Subcutaneous preadipocyte (primary cell): ENCODE measurements at places on chromosomes 5 and 9. TPM values are rescaled to one million over a fixed set of nuclear protein-coding genes. Genes with fewer than 3 reads are reported as not detected.

The SLC46A2 gene
- total RNA-seq, result not detected in 2 replicates

The FST gene
- total RNA-seq, result 31.6 and 91.1 TPM in 2 replicates

The TRPM3 gene
- total RNA-seq, result 4.4 and 16.2 TPM in 2 replicates

The CDH6 gene
- under 0.01 TPM in 1 of 2 replicates, not detected in the other for total RNA-seq

The KIF24 gene
- total RNA-seq, result 3.3 and 6.5 TPM in 2 replicates

The GABRB2 gene
- not detected in 2 replicates for total RNA-seq

The PCSK5 gene
- total RNA-seq, result 4.8 and 9.8 TPM in 2 replicates

The PLCXD3 gene
- total RNA-seq, result 0.59 and 5.1 TPM in 2 replicates

The NXNL2 gene
- not detected in 2 replicates for total RNA-seq

The STPG3 gene
- total RNA-seq, result not detected in 2 replicates

The NPR2 gene
- total RNA-seq, result 21.3 and 26.5 TPM in 2 replicates

The ETF1 gene
- 128 and 160 TPM in 2 replicates for total RNA-seq

The EIF4E1B gene
- total RNA-seq, result not detected in 2 replicates

The IRX2 gene
- total RNA-seq, result 9.6 and 16.0 TPM in 2 replicates

The OR13F1 gene
- not detected in 2 replicates for total RNA-seq

The GABRA6 gene
- not detected in 2 replicates for total RNA-seq

The ADAMTS12 gene
- 28.0 and 28.7 TPM in 2 replicates for total RNA-seq

The PPWD1 gene
- total RNA-seq, result 29.3 and 31.2 TPM in 2 replicates

The SLC6A18 gene
- total RNA-seq, result not detected in 2 replicates

The CCDC180 gene
- 1.8 and 2.0 TPM in 2 replicates for total RNA-seq

The HDHD3 gene
- total RNA-seq, result 4.3 and 7.3 TPM in 2 replicates

The SOX30 gene
- under 0.01 TPM in 1 of 2 replicates, not detected in the other for total RNA-seq

The CDO1 gene
- 5.7 and 7.3 TPM in 2 replicates for total RNA-seq

The GPR151 gene
- total RNA-seq, result not detected in 2 replicates

The PIP5K1B gene
- not detected in 2 replicates for total RNA-seq

The PCDHAC1 gene
- total RNA-seq, result not detected in 2 replicates

The CAPSL gene
- not detected in 2 replicates for total RNA-seq

The CPLANE1 gene
- 29.5 and 30.5 TPM in 2 replicates for total RNA-seq

The COL5A1 gene
- total RNA-seq, result 56.7 and 79.7 TPM in 2 replicates

The TRIM36 gene
- total RNA-seq, result under 0.01 and 0.39 TPM in 2 replicates

The PTPN3 gene
- total RNA-seq, result 0.98 and 1.5 TPM in 2 replicates

The CNTNAP3B gene
- not detected in 2 replicates for total RNA-seq

The CLTA gene
- 205 and 231 TPM in 2 replicates for total RNA-seq

The SPOCK1 gene
- total RNA-seq, result 17.0 and 48.9 TPM in 2 replicates
